ENCODE measurements at places on chromosomes 13 and 19.

- DNase-seq = no peak
Observed at GRCh38 chr13:91135968-91136367, 211.5 kb upstream of the MIR17HG start.

DNA sequence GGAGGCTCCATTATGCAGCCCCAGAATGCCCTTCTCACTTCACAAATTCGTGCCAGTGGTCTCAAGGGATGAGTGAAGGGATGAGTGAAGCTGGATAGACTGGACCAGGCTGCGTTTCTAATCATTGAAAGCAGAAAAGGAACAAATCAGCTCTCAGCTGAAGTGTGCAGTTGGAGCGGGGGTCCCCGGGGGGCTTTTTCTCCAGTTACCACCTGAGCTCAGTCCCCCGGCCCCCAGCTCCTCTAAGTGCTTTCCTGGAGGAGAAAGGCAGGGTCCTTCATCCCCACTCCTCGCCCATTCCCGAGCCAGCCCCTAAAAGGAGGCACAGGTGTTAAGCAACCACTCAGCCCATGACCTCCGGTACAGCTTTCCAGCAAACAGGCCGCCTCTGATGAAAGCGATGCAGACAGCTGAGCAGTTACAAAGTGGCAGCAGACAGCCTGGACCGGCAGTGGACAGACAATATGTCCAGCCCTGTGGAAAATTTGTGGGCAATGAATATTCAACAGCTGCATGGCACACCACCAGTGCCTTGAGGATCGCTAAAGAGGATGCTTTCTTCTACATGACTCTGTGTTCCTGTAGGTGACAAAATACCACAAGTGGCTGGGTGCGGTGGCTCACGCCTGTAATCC lies 110.7 kb upstream of the UBL3 start:
- no peak for DNase-seq

- DNase-seq = no peak
Observed at GRCh38 chr13:95704510-95704909, 27.6 kb downstream of the DNAJC3 start.

- no peak for DNase-seq
Observed at GRCh38 chr19:3533563-3534216, 5.3 kb upstream of the TEKTIP1 start.
